ENCODE measurements at places on chromosomes 5 and 9.

DNA sequence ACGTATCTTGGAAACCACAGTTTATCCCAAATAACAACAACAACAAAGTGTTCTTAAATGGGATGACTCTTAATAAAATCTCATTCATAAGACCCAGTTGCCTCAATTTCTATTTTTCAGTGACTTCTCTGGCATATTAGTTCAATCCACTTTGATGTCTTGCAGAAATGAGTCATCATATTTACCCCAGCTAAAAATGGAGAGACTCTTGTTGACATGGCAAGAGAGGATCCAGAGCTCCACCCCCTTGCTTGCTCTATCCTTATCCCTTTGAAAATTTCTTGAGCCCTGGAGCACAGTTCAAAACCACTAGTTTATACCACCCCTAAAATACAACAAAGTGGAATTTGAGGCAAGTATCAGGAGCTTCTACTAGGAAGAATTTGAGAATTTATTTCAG lies 20.8 kb downstream of the VCAN start:
- DNase-seq = no peak

DNA sequence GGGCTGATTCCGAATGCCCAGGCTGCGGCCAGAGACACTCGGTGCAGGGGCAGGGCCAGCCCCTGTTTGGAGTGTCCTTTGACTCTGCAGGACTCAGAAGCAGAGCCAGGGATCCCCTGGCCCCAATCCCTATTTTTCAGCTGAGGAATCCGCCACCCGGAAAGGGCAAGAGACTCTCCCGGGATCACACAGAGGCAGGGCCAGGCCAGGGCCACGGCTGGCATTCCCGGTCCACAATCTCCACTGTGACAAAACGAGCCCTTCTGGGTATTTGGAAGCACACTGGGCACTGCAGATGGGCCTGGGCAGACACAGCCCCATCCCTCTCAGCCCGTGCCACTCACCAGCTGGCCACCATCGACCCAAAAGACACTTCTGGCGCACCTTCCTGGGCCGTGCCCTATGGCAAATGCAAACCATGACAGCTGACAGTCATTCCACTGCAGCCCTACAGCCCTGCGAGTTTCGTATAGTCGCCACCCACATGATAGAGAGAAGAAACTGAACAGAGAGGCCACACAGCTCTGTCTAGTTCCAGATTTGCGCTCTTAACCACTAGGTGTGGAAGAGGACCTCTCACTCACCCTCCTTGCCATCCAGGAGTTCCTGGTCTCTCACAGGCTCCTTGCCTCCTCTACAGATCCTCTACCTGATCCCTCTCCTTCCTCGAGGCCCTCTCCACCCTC lies 13.3 kb downstream of the NR5A1 start:
- DNase-seq = no peak

- no peak for DNase-seq
Measured at GRCh38 chr5:61308712-61309111, 23.3 kb upstream of the ZSWIM6 start.

GRCh38 chr5:12707560-12707959 lies 803.3 kb upstream of the CTNND2 start:
- DNase-seq = no peak

DNA sequence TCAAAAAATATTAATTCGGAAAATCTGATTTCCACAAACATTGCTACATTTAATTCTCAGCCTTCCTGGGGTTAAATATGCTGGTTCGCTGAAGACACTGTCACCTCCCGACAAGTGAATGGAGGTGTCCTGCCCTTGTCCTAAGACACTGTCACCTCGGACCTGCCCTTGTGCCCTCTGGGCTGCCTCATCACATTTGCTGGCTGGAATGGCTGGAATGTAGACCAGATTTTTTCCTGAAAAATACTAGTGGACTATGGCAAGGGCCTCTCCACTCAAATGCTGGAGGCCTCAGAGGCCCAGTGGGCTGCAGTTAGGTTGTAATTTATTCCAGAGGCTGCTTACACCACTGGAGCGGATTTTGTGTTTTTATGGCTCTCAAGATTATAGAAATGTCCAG lies 28.2 kb downstream of the CACNA1B start:
- no peak for DNase-seq

- DNase-seq = no peak
Measured at GRCh38 chr9:110111868-110112267, 96.1 kb downstream of the C9orf152 start.

- no peak for DNase-seq
Measured at GRCh38 chr5:76345582-76345981, 57.5 kb upstream of the IQGAP2 start.

GRCh38 chr9:68995776-68996175 lies 18.1 kb downstream of the PRKACG start:
- no peak for DNase-seq

GRCh38 chr5:78568212-78568611 lies 80.4 kb downstream of the LHFPL2 start:
- DNase-seq = peak; percentile 80

DNA sequence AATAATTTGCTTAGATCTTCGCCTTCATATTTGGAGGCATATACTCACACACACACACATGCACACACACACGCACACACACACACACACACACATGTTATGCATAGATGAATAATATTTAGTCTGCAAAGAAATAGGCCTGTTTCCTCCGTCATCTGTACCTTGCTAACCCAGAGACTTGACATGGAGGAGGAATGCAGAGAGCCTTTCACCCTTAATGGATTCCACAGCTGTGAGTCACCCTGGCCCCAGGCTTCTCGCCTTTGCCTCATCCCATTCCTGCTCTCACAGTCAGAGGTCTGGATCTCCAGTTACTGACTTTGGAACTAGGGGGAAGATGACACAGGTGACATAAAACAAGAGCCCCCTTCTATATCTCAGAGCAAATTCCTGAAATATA lies 29.7 kb downstream of the ZNF462 start:
- DNase-seq = no peak

DNA sequence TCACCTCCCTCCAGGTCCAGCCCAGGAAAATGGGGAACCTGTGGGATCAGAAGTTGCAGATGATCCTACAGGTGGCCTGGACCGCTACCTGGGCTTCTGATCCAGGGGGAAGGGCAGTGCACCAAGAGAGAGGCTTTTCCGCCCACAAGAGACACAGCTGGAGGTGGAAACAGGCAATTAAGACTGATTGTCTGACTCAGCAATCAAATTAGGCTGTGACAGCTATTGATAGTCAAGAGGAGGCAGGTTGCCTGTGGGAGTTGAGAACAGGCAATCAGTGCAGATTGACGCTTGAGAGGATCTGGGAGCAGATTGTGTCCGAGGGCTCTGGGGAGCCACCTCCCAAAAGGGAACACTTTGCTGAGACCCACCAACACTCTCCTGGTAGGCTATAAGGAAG lies 71.1 kb upstream of the SLC44A1 start:
- DNase-seq = no peak

DNA sequence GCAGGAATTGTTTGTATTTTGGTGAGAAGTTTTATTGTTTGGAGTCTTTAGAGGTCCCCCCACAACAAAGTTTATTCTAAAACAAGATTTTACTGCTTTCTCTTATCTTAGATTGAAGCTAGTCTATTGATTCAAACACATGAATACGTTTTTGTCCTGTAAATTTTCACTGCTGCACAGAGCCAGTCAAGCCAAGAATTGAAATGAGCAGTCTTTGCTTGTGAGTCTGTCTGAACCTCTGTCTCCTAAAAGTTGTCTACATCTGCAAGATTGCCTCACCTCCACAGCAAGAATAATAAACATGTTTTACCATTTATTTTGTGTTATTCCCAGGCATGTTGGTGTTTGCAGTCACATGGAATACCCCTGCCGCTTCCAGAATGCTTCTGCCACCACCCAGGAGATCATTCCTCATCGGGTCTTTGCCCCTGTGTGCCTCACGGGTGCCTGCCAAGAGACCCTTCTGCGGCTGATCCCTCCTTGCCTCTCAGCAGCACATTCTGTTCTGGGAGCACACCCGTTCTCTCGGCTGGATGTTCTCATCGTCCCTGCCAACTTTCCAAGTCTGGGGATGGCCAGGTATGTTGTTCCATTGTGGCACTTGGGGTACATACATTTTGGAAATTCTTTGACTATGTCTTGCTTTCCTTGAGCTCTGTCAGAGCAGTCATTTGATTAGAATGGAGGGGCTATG lies 74.1 kb downstream of the AOPEP start:
- DNase-seq = peak; percentile 68

GRCh38 chr5:133480866-133481265 lies 131.5 kb downstream of the FSTL4 start:
- no peak for DNase-seq
